Adrenal gland (tissue), 19 donors: ENCODE measurements at places on chromosomes 3 and 15. TPM values are rescaled to one million over a fixed set of nuclear protein-coding genes. Genes with fewer than 3 reads are reported as not detected.
A peak's percentile ranks its signal among the peaks of the same experiment; 100 is the strongest.

- no peaks in the 10 kb centered on the region for H3K36me3 ChIP-seq
- DNase-seq = no peak
- no peaks in the 10 kb centered on the region for H3K4me1 ChIP-seq
- H3K4me3 ChIP-seq = no peak overlapping the region
Observed at GRCh38 chr15:95853350-95853749, 477.1 kb upstream of the NR2F2 start.

- no peaks in the 10 kb centered on the region for H3K36me3 ChIP-seq
- no peak overlapping the region for H3K27ac ChIP-seq
- H3K4me3 ChIP-seq = no peak overlapping the region
- no peaks in the 10 kb centered on the region for H3K4me1 ChIP-seq
- no peaks in the 10 kb centered on the region for H3K27me3 ChIP-seq
- peak; percentile 86 for DNase-seq
Observed at GRCh38 chr15:73838831-73839426, 34.4 kb upstream of the TBC1D21 start.

- H3K27ac ChIP-seq = no peak overlapping the region
- no peaks in the 10 kb centered on the region for H3K36me3 ChIP-seq
- H3K4me3 ChIP-seq = no peak overlapping the region
- no peaks in the 10 kb centered on the region for H3K4me1 ChIP-seq
- DNase-seq = no peak
Observed at GRCh38 chr15:95693917-95694316, 636.6 kb upstream of the NR2F2 start.

The GOLGA6D gene
- total RNA-seq = not detected

The SERINC4 gene
- total RNA-seq = not detected
